ENCODE measurements at places on chromosomes 5 and 9.

DNA sequence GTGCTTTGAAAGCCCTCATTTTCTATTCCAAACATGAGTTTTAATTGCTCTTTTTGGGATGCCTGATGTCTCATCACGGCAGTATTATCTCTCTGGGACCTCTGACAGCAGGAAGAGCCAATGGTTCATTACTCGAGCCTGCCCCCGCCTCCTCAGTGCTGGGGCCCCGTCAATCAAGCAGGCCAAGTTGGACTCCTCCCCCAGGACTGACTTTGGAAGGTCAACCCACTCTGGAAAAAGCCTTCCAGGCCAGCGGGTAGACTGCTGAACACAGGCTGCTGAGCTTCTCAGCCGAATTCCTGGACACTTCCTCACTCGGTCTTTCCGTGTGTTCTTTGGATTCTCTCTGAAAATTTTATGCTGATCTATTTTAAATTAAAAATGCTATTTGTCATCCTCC, 9.5 kb upstream of the BARHL1 start:
- DNase-seq = no peak

DNA sequence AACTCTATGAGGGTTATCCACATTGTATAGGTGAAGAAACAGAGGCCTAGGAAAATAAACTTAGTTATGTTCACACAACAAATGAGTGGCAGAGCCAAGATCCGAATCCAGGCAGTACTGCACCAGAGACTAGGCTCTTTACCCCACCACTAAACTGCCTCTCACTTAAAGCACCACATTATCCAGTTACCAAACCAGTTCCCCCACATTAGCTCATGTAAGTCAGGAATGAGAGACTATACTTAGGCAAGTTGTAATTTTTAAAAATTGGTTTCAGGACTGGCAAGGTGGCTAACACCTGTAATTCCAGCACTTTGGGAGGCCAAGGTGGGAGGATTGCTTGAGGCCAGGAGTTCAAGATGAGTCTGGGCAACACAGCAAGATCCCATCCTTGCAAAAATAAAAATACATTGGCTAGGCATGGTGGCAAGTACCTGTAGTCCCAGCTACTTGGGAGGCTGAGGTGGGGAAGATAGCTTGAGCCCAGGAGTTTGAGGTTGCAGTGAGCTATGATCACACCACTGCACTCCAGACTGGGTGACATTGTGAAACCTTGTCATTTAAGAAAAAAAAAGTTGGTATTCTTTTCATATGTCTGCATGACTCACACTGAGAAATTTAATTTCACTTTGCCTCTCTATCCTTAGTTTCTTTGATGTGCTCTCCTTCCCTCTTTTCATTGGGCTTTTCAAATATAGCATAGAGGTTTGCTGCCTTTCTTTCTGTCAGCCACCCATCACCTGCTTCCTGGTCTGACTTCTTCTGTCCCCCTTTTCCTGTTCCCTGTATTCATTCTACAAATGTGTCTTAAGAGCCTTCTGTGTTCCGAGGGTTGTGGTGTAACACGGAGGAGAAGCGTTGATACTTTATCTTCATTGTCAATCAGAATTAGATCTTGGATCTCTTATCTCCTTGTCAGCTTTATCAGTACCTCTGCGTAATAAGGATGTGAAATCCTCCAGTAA, 64.7 kb downstream of the ERMP1 start:
- no peak for DNase-seq

- DNase-seq = no peak
These were observed 10.7 kb upstream of the UBAC1 start for GRCh38 chr9:135971892-135972291.

GRCh38 chr9:79189511-79189924, 382.2 kb upstream of the TLE4 start:
- no peak for DNase-seq

GRCh38 chr9:134775081-134775951, 105.3 kb upstream of the FCN2 start:
- DNase-seq = no peak

- no peak for DNase-seq
These were observed 26.3 kb downstream of the SIL1 start for GRCh38 chr5:139171779-139172404.

GRCh38 chr9:98310752-98311392, 55.4 kb upstream of the TBC1D2 start:
- no peak for DNase-seq

DNA sequence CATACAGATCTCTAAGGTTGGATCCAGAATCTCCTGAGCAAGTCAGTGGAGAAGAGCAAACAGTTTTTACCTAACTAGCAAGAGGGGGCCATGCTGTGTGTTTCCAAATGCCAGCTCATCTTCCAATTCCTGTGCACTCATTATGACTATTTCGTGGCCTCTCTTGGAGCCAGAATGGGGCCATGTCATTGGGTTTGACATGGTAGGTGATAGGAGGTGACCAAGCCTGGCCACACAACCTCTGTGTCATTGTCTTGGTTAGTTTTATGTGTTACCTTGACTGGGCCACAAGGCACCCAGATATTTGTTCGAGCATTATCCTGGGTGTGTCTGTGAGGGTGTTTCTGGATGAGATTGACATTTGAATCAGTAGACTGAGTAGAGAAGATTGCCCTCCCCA, 206.2 kb downstream of the HSPA4 start:
- no peak for DNase-seq

- no peak for DNase-seq
These were observed 88.5 kb upstream of the DAB2 start for GRCh38 chr5:39513236-39513635.

All from tibial artery (tissue), 4 donors.